Muscle of arm (tissue), 14 donors: ENCODE measurements at places on chromosomes 3 and 15.

DNA sequence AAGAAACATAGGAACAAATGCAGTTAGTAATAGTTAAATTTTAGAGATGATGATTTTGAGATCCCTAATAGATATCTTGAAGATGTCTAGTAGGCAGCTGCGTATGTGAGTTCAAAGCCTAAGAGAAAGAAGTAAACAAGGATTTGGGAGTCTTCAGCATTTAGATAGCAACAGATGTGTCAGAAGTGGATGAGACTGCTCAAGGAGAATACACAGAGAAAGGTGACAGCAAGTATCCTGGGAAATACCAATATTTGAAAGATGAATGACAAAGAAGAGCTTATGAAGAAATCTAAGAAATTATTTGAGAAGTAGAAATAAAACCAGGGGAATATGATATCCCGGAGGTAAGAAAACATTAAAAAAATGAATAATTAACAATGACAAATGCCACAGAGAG, 130.9 kb downstream of the PCCB start:
- DNase-seq: no peak

- no peak for DNase-seq
Measured at GRCh38 chr3:149252272-149252671, 30.6 kb upstream of the CP start.

- peak; percentile 66 for DNase-seq
Measured at GRCh38 chr15:71472566-71472965, 337.8 kb upstream of the NR2E3 start.

DNA sequence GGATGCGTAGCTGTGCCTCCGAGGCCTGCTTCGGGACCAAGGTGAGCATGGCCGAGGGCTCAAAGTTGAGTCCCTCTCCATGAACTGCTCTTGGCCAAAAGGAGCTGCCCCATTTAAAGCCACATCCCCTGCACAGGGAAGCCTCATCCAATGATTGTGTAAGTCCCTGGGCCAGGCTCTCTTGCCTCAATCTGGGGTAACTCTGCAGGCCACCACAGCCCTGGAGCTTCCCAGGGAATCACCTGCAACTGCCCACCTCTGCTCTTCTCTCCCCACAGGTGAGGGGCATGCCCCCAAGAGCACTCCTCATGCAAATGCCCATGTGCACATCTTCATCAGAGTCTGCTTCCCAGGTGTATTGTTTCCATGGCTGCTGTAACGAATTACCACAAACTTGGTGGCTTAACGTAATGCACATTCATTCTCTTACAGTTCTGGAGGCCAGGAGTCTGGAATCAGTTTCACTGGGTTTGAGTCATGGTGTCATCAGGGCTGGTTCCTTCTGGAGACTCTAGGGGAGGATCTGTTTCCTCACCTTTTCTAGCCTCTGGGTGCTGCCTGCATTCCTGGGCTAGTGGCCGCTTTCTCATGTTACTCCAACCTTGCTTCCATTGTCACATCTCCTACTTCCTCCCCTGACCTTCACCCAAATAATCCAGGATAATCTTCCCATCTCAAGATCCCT, 25.0 kb upstream of the LOXL1 start:
- DNase-seq: no peak

GRCh38 chr3:78917536-78917935, 850.3 kb downstream of the ROBO1 start:
- no peak for DNase-seq

- DNase-seq: peak; percentile 43
Measured at GRCh38 chr15:74869726-74870407, 3.3 kb downstream of the SCAMP2 start.
